ENCODE measurements at places on chromosomes 16 and 17.

GRCh38 chr17:30173649-30174048 lies 57.0 kb downstream of the NSRP1 start:
- peak; percentile 28 for DNase-seq

DNA sequence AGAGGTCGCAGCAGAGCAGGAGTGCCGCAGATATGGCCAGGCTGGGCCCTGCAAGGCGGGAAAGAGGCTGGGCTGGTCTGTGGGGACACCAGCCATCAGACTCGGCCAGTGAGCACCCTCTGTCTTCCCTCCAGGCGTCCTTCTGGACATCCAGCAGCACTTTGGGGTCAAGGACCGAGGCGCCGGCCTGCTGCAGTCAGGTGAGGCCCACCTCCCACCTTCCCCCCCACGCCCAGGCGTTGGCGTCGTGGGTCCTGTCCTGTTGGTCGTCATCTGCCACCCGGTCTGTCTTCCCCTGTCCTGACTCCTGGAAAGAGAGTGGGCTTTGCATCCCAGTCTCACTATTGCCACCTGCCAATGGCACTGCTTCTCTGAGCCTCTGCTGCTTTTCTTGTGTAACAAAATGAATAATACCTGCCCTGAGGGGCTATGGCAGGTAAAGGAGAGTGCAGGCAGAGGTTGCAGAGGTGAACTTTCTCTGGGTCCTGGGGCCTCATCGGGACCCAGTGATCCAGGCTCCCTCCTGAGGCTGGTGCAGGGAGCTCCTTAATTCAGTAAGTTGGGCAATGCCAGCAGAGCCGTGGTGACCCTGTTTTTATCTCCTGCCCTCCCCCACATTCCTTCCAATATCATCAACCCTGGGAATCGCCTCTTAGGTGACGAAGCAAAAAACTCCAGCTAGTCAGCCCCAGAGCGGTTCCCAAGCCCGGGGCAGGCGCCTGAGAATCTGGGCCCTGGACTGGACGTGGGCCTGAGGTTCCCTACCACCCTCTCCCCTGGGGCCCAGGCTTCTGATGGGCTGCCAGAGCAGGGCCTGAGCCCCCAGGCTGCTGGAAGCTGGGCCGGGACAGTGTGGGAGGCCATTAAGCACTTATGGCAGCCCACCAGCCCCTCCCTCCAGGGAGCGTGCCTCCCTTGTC lies 14.7 kb downstream of the SPNS2 start:
- DNase-seq, result no peak

- DNase-seq, result no peak
Observed at GRCh38 chr17:10116753-10117420, 81.5 kb downstream of the GAS7 start.

GRCh38 chr17:42640121-42640520 lies 19.0 kb upstream of the TUBG2 start:
- no peak for DNase-seq

- no peak for DNase-seq
Observed at GRCh38 chr16:83315271-83315670, 492.5 kb upstream of the HSBP1 start.

DNA sequence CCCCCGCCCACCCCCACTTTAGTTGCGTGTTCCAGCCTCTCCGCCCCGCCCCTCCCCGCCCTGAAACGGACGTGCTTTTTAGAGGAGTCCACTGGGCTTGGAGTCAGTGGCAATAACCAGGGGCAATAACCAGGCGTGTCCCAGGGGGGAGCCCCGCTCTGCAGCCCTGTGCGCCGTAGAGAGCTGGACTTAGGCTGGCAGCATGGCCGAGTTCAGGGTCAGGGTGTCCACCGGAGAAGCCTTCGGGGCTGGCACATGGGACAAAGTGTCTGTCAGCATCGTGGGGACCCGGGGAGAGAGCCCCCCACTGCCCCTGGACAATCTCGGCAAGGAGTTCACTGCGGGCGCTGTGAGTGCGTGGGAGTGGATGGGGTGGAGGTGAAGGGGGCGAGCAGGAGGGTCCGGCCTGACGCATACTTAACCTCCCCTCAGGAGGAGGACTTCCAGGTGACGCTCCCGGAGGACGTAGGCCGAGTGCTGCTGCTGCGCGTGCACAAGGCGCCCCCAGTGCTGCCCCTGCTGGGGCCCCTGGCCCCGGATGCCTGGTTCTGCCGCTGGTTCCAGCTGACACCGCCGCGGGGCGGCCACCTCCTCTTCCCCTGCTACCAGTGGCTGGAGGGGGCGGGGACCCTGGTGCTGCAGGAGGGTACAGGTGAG lies at the start of gene ALOX15B:
ALOX15B (plus strand) TSS at position 106 of the 657 bp plus-strand sequence; CDS start at position 203, 97 bp downstream.
- no peak for DNase-seq

DNA sequence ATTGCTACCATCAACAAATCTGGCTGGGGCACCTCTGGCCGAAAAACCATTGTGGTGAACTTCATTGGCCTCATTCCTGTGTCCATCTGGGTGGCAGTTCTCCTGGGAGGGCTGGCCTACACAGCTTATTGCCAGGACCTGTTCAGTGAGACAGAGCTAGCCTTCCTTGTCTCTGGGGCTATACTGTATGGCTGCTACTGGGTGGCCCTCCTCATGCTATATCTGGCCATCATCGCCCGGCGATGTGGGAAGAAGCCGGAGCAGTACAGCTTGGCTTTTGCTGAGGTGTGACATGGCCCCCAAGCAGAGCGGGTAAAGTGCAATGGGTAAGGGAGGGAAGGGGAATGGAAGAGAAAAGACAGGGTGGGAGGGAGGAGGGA lies 9.5 kb downstream of the HAS3 start:
- no peak for DNase-seq

- DNase-seq, result no peak
Observed at GRCh38 chr16:88013766-88014251, 62.6 kb downstream of the BANP start.

DNA sequence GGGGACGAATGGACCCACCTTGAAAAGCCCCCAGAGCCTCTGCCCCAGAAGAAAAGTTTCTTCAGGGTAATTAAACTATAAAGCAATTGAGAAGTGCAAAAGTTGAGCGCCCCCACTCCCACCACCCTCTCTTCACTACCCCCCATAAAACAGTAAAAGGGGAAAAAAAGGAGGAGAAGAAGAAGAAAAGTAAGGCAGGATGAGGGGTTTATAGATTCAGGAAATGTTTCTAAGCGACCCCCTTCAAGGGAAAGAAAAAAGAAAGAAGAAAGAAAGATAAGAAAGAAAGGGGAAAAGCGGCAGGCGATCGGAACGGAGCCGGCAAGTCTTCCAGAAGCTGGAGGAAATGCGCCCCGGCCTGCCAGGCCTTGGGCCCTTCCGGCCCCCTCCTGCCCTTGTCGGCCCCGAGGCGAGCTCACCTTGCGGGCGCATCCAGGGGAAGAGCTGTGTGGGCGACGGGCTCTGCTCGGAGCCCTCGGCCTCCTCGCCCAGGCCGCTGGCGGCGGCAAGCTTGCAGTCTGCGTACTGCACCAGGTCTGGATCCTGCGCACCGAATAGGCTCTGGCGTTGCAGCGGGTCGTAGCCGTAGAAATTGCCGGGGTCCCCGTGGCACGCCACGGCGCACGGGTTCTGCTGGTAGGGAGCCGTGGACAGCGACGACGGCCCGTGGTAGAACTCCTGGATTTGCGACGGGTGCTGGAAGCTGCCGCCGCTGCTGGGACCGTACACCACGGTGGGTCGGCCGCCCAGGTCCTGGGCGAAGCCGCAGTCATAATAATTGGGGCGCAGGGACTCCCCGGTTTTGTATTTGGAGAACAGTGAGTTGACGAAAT lies 1.0 kb downstream of the HOXB8 start:
- no peak for DNase-seq

DNA sequence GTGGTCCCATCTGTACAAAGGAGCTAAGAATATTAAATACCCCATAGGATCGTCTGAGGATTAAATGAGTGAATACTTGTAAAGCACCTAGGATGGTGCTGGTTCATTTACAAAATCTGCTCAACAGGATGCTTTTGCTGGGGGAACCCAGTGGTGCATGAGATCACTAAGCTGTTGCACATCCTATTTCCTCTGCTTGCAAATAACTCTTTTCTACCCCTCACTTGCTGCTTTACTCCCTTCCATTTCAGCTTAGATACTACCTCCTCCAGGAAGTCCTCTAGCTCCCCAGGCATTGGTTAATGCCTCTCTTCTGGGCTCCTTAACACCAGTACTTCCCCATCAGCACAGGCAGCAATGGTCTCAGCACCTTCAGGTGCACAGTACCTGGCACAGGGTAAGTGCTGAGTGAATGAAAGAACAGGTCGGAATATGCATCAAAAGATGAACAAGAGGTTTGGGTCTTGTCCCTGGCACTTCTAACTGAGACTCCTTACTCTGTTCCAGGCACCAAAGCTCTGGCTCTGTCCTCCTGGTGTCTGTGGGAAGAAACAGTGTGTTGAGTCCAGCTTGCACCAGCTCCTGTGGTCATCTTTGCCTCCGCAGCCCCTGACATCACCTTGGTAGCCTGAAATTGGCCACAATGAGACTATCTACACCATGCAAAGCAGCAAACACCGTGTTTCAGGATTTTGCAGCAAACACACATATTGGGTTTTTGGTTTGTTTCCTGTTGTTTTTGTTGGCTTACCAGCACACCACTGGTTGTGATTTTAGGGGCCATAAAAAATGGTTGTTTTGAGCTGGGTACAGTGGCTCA lies 24.1 kb upstream of the IL21R start:
- DNase-seq, result no peak

DNA sequence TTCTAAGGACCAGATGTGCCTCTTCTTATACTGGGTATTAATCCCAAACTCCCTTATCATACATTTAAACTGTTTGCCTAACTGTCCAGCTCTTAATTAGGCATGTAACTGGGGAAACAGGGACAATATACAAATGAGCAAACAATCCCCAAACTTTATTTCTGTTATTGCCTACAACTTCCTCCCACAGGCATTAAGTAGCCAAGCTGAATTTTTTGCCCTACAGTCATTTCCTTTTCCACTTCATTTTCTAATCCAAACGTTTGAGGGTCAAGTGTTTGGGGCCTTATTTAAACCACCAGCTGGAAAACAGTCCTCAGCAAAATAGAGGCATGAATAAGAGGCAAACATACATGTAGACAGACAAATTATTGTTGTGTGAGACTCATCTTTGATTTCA lies 77.4 kb upstream of the CCL2 start:
- no peak for DNase-seq

- DNase-seq, result no peak
Observed at GRCh38 chr17:42049834-42050392, 488 bp downstream of the C17orf113 start.

DNA sequence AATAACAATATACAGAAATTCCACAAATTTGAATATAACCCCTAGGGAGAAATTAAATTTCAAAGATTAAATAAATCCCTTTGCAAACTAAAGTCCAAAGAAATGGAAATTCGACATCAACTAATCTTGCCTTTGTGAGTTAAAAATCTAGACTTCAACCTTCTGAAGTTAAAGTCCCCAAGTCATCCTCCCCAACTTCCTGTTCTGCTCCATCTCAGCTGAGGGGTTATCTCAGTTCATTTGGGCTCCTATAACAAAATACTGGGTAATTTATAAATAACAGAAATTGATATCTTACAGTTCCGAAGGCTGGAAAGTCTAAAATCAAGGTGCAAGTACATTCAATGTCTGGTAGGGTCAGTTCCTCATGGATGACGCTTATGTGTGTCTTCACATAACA lies 22.8 kb upstream of the KDM6B start:
- no peak for DNase-seq

GRCh38 chr17:14353861-14354474 lies 53.1 kb downstream of the HS3ST3B1 start:
- no peak for DNase-seq

- no peak for DNase-seq
Observed at GRCh38 chr16:10987361-10988163, 43.2 kb downstream of the CLEC16A start.

GRCh38 chr16:6008670-6009069 lies 911.1 kb upstream of the EEF2KMT start:
- no peak for DNase-seq

DNA sequence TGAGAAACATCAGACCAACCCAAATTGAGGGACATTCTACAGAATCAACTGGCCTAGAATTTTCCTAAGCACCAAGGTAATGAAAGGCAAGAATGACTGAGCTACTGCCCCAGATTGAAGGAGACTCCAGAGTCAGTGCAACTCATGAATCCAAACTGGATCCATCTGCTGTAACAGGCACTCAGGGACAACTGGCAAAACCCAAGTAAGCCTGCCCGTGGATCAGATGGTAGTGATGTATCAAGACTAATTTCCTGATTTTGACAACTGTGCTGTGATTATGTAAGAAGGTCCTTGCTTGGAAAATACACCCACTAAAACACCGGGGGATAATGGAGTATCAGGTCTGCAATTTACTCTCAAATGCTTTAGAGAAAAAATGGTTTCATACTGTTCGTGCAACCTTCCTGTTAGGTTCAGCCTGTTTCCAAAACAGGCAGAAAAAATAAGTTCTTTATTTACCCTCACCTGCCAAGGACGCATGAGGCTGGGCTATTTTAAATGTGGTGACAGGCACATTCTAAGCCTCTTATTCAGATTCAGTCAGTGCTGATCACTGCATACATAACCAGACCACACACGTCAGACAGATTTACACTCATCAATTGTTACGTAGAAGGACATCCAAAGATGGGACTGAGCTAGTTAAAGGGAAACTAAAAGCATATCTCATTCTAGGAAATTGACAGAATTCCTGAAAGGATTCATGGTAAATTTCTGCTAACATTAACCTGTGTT lies 7.0 kb downstream of the MBTPS1 start:
- no peak for DNase-seq

- DNase-seq, result no peak
Observed at GRCh38 chr16:2044541-2044940, 3.1 kb downstream of the NTHL1 start.

- no peak for DNase-seq
Observed at GRCh38 chr16:66943426-66944053, 8.2 kb downstream of the CES2 start.

DNA sequence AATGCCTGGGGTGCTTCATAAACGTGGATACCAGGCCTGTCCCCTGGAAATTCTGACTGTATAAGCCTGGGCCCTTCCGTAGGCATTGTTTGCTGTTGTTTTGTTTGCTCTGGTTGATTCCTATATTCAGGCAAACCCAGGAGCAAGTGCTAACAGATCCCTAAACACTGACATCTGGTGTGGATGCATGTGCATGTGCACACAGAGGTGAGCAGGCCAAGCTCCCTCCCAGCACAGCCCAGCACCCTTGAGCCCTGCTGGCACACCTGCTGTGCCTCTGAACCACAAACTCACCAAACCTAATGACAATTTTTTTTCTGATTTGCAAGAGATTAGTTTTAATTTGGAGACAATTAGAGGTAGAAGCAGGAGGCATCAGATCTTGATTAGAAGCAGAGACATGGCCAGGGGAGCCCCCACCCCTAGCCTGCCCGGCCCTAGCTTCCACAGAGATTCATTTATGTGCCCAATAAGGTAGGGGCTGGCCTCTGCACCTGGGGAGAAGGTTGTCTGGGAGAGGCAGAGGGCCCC lies 40.4 kb downstream of the TMEM132E start:
- no peak for DNase-seq

DNA sequence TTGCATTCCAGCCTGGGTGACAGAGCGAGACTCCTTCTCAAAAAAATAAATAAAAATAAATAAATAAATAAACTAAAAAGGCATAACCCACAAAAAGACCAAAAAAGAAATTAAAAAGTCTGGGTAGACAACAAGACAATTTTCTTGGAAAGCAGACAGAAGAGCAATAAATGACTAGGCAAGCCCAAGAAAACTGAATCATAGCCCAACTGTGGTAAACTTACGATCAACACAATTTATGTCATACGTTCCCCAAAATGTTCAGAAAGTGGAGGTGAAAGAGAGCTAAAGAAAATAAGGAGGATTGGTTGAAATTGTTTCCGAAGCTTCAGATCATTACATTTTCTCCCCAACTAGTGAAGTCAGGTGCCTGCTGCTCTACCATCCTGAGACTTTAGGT lies 31.3 kb upstream of the C17orf78 start:
- no peak for DNase-seq

GRCh38 chr16:2252806-2253148 lies 1.4 kb upstream of the ECI1 start:
- DNase-seq, result no peak

- no peak for DNase-seq
Observed at GRCh38 chr17:4738136-4739121, 1.2 kb upstream of the ZMYND15 start.

Data from NK-92 treated with Interleukin-12 subunit alpha and Interleukin-12 subunit beta, amount 100 ng/mL, for 24 hours (cell line).